Activated T-helper 2 cell treated with anti-CD3 and anti-CD28 coated beads, Interferon-gamma antibody, Interleukin-2, Interleukin-4, amounts not matched to agents 10 μg/mL and 5 μg/mL and 100 μg/mL, durations not matched to agents 14 hours and 24 hours and 36 hours (primary cell): ENCODE measurements at places on chromosomes 5 and 9.

DNA sequence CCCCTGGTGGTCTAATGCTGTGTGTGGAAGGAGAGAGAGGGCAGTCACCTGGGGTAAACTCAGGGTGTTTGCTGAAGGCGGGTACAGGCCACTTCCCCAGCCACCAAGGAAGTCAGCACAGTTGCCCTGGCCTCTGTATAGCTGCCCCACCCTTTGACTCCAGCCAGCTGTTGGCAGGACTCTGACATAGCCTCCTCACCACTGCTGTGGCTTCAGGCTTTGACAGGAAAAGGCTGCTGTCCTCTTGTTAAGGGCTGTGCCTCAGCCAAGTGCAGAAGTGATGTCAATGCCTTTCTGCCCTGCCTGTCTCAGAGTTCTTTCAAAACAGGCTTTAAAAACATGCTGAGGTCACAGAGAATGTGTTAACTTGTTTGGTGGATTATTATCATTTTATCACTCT lies 487.2 kb upstream of the KLF4 start:
- DNase-seq, result no peak

DNA sequence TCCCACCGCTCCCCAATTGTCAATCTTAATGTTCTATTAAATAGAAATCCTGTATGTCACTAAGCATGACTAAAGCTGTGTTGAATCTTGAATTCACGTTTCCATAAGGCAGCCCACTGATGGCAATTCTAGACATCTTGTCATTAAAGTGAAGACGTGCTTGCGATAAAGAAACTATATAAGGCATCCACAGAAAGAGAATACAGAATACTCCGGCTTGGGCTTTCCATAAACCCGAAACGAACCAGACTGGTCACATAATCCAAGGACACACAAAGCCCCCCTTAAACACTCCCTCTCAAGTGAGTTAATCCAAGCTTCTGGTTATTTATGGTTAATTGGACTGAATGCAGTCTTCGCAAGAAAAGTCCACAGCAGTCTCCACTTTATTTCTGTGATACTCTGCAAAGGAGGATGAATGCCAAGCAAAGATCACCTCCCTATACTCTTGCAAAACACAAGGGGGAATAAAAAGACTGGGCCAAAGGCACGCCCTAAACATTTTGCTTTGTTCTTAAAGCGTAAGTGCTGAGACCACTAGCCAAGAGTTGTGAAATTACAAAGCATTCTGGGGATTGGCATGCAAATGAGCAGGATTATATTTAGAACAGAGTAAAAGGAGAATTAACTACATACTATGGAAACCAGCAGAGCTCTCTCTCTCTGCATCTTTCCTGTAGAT lies 54.7 kb downstream of the DPYSL3 start:
- no peak for DNase-seq

DNA sequence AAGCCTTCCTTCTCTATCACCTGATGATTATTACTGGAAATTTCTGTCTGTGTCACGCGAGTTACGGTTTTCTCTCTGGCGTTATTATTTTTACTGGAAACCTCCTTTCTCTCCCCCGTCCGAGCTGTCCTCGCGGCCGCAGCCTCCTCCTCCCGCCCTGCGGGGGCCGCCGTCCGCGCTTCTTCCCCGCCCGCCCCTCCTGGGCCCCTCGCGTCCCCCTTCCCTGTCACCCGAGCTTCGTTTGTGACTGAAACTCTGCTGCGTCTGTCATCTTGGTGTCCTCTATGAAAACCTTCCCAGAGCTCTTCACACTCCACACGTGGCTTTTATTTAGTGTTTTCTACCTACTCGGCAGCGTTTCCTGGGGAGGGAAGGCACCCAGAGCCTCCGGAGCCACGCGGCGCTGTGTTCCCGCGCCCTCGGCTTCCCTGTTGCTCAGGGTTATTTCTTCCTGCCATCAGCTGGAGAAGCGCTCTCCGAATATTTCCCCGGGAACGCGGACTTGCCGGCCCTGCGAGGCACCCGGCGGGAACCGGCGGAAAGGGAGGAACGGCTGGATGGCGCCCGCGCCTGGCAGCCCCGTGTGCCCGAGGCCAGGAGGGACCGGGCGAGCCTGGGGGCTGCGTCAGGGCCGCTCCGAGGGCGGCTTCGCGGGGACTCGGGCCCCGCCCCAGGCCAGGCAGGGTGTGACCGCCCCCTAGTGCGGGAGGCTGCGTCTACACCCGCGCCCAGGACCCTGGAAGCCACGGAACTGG lies 33.9 kb downstream of the TRIP13 start:
- DNase-seq, result no peak

GRCh38 chr9:136220017-136220729 lies 15.2 kb upstream of the LHX3 start:
- DNase-seq, result no peak

DNA sequence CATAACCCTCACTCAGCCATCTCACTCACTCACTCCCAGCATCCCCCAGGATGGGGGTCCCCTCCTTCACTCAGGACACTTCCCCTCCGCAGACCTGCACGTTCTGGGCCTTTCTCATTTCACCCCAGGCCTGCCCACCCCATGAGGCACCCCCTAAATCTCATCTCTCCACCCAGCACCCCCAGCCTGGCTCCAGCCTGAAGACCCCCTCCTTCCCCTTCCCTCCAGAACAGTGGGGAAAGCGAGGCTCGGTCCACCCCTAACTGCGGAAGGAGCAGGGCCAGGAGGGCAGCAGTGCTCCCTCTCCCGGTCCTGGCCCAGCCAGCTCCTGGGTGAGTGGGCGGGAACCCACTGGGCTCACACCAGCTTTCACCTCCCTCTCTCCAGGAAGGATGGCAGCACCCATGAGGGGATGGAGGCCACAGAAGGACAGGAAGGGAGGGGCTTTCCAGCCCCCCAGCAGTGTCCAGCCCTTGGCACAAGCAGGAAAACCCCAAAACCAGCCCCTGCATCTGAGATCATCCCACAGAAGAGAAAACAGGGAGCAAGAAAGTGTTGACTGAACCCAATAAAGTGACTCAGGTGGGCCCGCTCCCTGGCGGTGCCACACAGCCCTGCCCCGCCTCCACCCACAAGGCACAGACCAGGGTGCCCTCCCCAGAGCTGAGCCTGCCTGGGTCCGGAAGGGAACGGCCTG lies 55.0 kb downstream of the LRSAM1 start:
- no peak for DNase-seq

DNA sequence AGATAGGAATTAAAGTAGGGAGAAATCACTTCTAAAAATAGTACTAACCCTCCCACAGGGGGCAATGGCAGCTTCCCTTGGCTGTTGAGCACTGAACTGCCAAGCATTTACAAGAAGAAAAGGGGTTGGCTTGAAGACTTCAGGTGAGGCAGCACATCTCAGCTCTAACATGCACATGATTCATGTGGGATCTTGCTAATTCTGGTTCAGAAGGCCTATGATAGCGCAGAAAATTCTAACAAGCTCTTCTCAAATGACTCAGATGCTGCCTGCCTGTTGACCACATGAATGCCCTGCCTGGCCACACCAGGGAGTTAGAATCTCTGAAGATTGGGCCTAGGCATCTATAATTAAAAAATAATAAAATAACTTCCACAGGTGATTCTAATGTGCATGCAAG lies 22.6 kb downstream of the CD180 start:
- DNase-seq, result no peak

DNA sequence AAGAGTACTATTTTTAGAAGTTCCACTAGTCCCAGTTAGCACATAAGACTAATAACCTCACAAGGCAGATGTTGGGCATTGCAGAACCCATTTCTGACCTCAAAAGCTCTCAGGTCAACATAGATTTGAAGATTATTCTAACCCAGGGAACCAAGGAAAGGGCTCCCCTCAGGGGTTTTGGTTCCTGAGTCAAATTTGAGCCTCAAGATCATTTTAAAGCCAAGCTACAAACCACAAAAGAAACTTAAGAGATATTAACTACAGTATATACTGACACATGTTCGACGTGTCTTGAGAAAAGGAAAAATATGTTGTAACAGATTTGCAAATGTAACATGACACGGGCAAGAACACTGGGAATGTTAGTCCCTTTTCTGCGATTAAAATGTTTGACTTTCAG lies 88.6 kb downstream of the GNAQ start:
- no peak for DNase-seq
